Breast epithelium (tissue), 4 donors: ENCODE measurements at places on chromosomes 11 and 22. TPM values are rescaled to one million over a fixed set of nuclear protein-coding genes. Genes with fewer than 3 reads are reported as not detected.
A peak's percentile ranks its signal among the peaks of the same experiment; 100 is the strongest.

Gene TREH
- total RNA-seq: not detected

Gene HPX
- 0.96 TPM for total RNA-seq

Gene CCDC87
- total RNA-seq: not detected

Gene USP2
- 0.48 TPM for total RNA-seq

Gene NLRP6
- total RNA-seq: 0.59 TPM

Gene CHORDC1
- 79.5 TPM for total RNA-seq

DNA sequence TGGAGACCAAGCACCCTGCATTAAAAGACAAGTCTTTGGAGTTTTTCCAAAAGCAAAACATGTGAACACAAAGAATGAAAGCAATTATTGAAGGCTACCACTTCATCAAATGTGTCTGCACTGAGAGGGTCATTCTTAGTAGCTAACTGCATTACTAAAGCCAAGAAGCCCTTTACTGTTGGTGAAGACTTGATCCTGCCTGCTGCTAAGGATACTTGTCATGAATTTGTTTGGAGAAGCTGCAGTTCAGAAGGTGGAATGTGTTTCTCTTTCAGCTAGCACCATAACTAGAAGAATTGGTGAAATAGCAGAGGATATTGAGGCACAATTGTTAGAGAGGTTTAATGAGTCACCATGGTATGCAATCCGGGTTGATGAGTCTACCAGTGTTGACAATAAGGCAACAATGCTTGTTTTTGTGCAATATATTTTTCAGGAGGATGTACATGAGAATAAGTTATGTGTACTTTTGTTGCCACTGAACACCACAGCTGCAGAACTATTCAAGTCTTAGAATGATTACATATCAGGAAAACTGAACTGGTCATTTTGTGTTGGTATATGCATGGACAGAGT, 457.3 kb upstream of the ISX start:
- no peaks in the 10 kb centered on the region for H3K4me1 ChIP-seq
- H3K36me3 ChIP-seq: no peaks in the 10 kb centered on the region
- H3K4me3 ChIP-seq: no peak overlapping the region
- DNase-seq: no peak
- peaks cover 8% of the 10 kb centered on the region for H3K27me3 ChIP-seq

DNA sequence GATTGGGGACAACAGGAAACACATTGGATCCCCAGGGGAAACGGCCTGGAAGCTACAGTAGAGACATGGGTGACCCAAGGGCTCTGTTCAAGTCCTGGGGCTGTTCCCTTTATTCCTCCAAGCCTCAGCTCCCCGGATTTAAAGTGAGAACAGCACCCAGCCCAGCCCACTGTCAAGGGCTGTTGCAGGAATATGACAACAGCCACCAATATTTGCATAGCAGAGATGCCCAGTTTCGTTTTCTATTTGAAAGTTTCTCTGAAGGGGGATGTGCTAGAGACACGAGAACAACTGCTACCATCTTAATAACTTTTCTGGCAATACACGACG, 81.1 kb upstream of the WNT7B start:
- DNase-seq: peak; percentile 73
- H3K4me1 ChIP-seq: peaks cover 24% of the 10 kb centered on the region
- H3K27ac ChIP-seq: peak overlapping the region; percentile 99
- H3K4me3 ChIP-seq: peak overlapping the region; percentile 92
- no peaks in the 10 kb centered on the region for H3K27me3 ChIP-seq

DNA sequence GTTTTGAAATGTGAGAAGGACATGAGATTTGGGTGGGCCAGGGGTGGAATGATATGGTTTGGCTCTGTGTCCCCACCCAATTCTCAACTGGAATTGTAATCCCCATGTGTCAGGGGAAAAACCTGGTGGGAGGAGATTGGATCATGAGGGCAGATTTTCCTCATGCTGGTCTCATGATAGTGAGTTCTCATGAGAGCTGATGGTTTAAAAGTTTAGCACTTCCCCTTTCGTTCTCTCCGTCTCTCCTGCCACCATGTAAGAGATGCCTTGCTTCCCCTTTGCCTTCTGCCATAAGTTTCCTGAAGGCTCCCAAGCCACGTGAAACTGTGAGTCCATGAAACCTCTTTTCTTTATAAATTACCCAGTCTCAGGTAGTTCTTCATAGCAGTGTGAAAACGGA, 113.5 kb downstream of the FCHSD2 start:
- H3K27me3 ChIP-seq: no peaks in the 10 kb centered on the region
- no peaks in the 10 kb centered on the region for H3K4me1 ChIP-seq
- H3K4me3 ChIP-seq: no peak overlapping the region

- H3K27ac ChIP-seq: no peak overlapping the region
- no peak for DNase-seq
- no peak overlapping the region for H3K4me3 ChIP-seq
- H3K4me1 ChIP-seq: no peaks in the 10 kb centered on the region
These were observed 38.5 kb downstream of the TTC17 start for GRCh38 chr11:43397251-43397650.

GRCh38 chr11:33936725-33937604, 45.1 kb upstream of the LMO2 start:
- H3K27ac ChIP-seq: no peak overlapping the region
- no peak overlapping the region for H3K4me3 ChIP-seq
- H3K27me3 ChIP-seq: no peaks in the 10 kb centered on the region
- no peak for DNase-seq

DNA sequence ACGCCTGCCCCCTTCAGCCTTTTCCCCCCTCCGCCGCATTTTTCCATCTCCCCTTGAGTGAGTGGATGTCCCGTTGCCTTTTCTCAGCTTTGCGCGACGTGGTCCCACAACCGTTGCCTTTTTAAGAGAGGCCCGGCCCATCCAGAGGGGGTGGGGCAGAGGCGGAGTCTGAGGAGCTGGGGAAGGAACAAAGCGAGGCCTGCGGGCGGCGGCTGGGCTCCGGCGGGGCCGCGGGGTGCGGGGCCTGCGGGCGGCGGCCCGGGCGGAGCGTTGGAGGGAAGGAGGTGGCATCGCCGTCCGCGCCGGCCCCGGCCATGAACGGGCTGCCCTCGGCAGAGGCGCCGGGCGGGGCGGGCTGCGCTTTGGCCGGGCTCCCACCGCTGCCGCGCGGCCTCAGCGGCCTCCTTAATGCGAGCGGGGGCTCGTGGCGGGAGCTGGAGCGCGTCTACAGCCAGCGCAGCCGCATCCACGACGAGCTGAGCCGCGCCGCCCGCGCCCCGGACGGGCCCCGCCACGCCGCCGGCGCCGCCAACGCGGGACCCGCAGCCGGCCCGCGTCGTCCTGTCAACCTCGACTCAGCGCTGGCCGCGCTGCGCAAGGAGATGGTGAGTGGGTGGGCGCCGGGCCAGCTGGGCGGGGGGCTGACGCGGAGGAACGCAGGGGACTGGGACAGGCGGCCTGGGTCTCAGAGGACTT, at the start of gene FAM89B:
Gene FAM89B (plus strand): TSS at position 183 of the 696 bp plus-strand sequence. CDS start 132 bp downstream, at position 315.
- H3K4me1 ChIP-seq: peaks cover 44% of the 10 kb centered on the region
- no peaks in the 10 kb centered on the region for H3K36me3 ChIP-seq
- peak within 1 kb of the TSS; percentile 91 for H3K4me3 ChIP-seq

- no peak overlapping the region for H3K4me3 ChIP-seq
- no peaks in the 10 kb centered on the region for H3K4me1 ChIP-seq
- DNase-seq: no peak
- H3K36me3 ChIP-seq: no peaks in the 10 kb centered on the region
- no peak overlapping the region for H3K27ac ChIP-seq
These were observed 72.9 kb downstream of the KIRREL3 start for GRCh38 chr11:126927623-126928022.

GRCh38 chr11:64100782-64101353, 65.0 kb downstream of the MACROD1 start:
- H3K27ac ChIP-seq: no peak overlapping the region
- no peaks in the 10 kb centered on the region for H3K4me1 ChIP-seq
- H3K4me3 ChIP-seq: no peak overlapping the region
- no peaks in the 10 kb centered on the region for H3K36me3 ChIP-seq
- no peaks in the 10 kb centered on the region for H3K27me3 ChIP-seq

- H3K4me3 ChIP-seq: no peak overlapping the region
- no peak for DNase-seq
- no peaks in the 10 kb centered on the region for H3K27me3 ChIP-seq
- H3K27ac ChIP-seq: no peak overlapping the region
- H3K4me1 ChIP-seq: no peaks in the 10 kb centered on the region
- H3K36me3 ChIP-seq: no peaks in the 10 kb centered on the region
These were observed 56.3 kb upstream of the ZBTB44 start for GRCh38 chr11:130370845-130371590.

- H3K4me1 ChIP-seq: no peaks in the 10 kb centered on the region
- H3K36me3 ChIP-seq: no peaks in the 10 kb centered on the region
- H3K27ac ChIP-seq: no peak overlapping the region
These were observed 64.2 kb downstream of the CACNA1I start for GRCh38 chr22:39634530-39635405.

DNA sequence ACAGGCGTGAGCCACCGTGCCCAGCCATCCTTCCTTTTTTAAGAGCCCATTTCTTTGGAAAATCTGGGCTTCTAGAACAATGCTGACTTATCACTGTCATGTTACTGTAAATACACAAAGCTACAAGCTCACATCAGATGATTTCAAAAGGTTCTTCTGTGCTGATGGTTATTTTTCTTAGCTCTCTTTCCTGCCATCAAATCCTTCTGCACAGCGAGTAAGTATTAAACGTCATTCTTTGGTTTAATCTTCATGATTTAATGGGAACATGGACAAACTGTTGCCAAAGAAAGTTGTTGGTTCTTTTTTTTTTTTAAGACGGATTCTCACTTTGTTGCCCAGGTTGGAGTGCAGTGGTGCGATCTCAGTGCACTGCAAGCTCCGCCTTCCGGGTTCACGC, 43.3 kb upstream of the NUP50 start:
- no peak overlapping the region for H3K4me3 ChIP-seq
- no peaks in the 10 kb centered on the region for H3K4me1 ChIP-seq
- H3K36me3 ChIP-seq: no peaks in the 10 kb centered on the region
- H3K27me3 ChIP-seq: no peaks in the 10 kb centered on the region

- H3K27ac ChIP-seq: no peak overlapping the region
- DNase-seq: no peak
- peaks cover 31% of the 10 kb centered on the region for H3K27me3 ChIP-seq
- H3K4me1 ChIP-seq: no peaks in the 10 kb centered on the region
- H3K36me3 ChIP-seq: no peaks in the 10 kb centered on the region
These were observed 393.7 kb downstream of the BRD1 start for GRCh38 chr22:49433717-49434611.

- no peak overlapping the region for H3K27ac ChIP-seq
- no peak overlapping the region for H3K4me3 ChIP-seq
- no peaks in the 10 kb centered on the region for H3K4me1 ChIP-seq
- DNase-seq: no peak
- no peaks in the 10 kb centered on the region for H3K36me3 ChIP-seq
These were observed 7.4 kb downstream of the XRRA1 start for GRCh38 chr11:74941492-74941891.

GRCh38 chr11:95304777-95305176, 73.8 kb upstream of the SESN3 start:
- no peak for DNase-seq
- no peaks in the 10 kb centered on the region for H3K27me3 ChIP-seq
- no peaks in the 10 kb centered on the region for H3K4me1 ChIP-seq
- H3K36me3 ChIP-seq: no peaks in the 10 kb centered on the region
- H3K27ac ChIP-seq: peak overlapping the region; percentile 65

- H3K4me1 ChIP-seq: no peaks in the 10 kb centered on the region
- H3K27me3 ChIP-seq: no peaks in the 10 kb centered on the region
- peak overlapping the region; percentile 86 for H3K4me3 ChIP-seq
- no peaks in the 10 kb centered on the region for H3K36me3 ChIP-seq
- peak overlapping the region; percentile 94 for H3K27ac ChIP-seq
These were observed 294 bp upstream of the MTMR3 start for GRCh38 chr22:29882716-29883044.

GRCh38 chr11:35501776-35502175, 23.6 kb downstream of the PAMR1 start:
- H3K27me3 ChIP-seq: no peaks in the 10 kb centered on the region
- DNase-seq: no peak
- H3K36me3 ChIP-seq: no peaks in the 10 kb centered on the region
- no peak overlapping the region for H3K27ac ChIP-seq

DNA sequence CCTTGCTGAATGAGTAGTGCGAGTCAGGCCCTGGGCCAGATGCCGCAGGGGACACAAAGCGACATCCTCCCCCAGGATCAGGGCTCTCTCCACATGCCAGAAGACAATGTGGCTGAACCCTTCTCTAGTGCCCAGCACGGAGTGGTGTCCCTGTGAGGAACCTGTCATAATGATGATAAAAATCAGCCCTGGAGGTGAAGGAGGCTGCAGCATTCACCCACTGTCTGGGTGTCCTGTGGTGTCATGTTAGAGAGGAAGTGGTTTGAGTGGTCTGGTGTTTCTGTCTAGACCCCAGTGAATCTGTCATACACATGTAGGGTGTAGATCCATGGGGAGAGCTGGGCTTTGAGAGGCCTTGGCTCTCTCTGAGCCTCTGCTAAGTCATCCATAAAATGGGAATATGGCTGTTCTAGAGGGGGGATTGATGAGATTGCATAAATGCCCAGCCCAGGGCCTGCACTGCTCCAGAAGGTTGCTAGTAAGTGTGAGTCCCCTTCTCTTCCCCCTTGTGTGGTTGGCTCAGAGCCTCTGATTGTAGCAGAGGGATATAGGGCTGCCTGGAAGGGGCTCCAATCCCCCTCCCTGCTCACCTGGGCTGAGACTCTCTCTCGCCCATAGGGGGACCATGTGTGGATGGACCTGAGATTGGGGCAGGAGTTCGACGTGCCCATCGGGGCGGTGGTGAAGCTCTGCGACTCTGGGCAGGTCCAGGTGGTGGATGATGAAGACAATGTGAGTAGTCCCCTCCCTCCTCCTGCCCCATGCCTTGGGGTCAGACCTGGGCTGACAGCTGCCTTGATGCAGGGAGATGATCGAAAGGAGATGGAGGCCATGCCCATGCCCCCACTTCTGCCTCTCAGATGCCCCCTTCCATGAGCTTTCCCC, 14.3 kb downstream of the MYO7A start:
- peaks cover 18% of the 10 kb centered on the region for H3K27me3 ChIP-seq
- no peak overlapping the region for H3K4me3 ChIP-seq
- DNase-seq: no peak
- H3K36me3 ChIP-seq: no peaks in the 10 kb centered on the region
- no peak overlapping the region for H3K27ac ChIP-seq

DNA sequence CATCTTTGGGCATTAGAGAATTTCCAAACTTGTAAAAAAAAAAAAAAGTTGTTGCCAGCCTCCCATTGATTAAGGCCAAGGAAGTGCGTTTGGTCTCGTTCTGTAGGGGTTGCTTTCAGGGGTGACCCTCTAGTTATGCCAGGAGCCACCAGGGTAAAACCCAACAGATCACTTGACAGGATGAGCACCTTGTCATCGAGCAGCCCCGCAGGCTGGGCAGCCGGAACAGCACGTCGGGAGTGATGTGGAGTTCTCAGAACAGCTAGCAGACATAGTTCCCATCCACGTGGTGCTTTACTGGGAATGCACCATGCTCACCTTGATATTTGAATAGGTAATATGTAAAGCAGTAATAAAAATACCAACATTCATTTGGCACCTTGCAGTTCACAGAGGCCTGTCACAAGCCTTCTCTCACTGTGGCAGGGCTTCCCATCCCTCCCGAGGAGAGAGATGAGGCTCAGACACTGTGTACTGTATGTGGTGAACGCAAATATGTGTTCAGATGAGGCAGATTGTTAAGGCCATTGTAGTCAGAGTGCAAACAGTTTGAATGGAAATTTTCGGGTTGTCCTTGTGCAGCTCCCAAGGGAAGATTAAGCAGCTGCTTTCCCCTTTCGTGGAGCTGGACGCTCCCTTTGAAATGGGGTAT, 70.9 kb upstream of the SORL1-AS1 start:
- no peak for DNase-seq
- no peak overlapping the region for H3K4me3 ChIP-seq
- no peaks in the 10 kb centered on the region for H3K36me3 ChIP-seq
- peak overlapping the region; percentile 32 for H3K27ac ChIP-seq

GRCh38 chr22:38479096-38479837, 11.4 kb downstream of the KDELR3 start:
- no peak for DNase-seq
- no peaks in the 10 kb centered on the region for H3K27me3 ChIP-seq
- H3K36me3 ChIP-seq: no peaks in the 10 kb centered on the region
- H3K27ac ChIP-seq: no peak overlapping the region
- H3K4me1 ChIP-seq: no peaks in the 10 kb centered on the region
